ENCODE measurements at places on chromosomes 16 and 17.

DNA sequence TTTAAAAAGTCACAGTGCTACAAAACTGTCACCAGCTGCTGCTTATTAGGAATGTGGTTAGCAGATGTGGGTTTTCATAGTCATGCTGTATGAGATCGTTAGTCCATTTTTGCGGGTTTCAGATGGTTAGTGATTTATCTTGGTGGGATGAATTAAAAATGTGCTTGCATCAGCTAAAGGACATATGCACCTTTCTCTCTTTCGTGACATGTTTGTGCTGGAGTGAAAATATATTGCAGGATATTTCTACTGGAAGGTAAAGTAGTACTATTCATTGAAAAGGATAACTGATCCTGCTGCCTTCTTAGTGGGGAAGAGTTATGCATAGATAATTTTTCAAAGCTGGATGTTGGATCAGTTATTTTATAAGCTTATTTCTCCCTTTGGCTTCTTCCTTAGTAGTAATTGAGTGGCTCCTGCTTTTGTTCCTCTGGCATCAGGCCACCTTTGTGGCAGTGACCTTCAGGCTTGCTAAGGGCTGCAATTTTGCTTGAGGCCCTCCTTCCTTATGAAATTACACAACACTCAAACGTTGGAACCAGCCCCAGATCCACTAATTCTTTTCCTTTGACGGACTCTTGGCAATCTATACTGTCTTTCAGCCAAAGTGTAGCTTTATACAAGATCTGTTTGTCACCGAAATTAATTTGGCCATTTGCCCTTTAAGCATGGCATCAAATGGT lies 7.5 kb upstream of the SNTB2 start:
- peak; percentile 86 for DNase-seq

GRCh38 chr16:73040136-73040535 lies 7.8 kb downstream of the ZFHX3 start:
- no peak for DNase-seq

GRCh38 chr16:69477546-69477945 lies 53.1 kb downstream of the CYB5B start:
- DNase-seq: peak; percentile 88

- DNase-seq: no peak
These were observed 9.2 kb downstream of the HERPUD1 start for GRCh38 chr16:56941092-56941491.

DNA sequence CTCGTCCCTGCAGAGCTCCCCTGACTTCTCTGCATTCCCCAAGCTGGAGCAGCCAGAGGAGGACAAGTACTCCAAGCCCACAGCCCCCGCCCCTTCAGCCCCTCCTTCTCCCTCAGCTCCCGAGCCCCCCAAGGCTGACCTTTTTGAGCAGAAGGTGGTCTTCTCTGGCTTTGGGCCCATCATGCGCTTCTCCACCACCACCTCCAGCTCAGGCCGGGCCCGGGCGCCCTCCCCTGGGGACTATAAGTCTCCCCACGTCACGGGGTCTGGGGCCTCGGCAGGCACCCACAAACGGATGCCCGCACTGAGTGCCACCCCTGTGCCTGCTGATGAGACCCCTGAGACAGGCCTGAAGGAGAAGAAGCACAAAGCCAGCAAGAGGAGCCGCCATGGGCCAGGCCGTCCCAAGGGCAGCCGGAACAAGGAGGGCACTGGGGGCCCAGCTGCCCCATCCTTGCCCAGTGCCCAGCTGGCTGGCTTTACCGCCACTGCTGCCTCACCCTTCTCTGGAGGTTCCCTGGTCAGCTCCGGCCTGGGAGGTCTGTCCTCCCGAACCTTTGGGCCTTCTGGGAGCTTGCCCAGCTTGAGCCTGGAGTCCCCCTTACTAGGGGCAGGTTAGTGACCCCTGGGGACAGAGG lies 11.4 kb downstream of the MLLT6 start:
- no peak for DNase-seq

DNA sequence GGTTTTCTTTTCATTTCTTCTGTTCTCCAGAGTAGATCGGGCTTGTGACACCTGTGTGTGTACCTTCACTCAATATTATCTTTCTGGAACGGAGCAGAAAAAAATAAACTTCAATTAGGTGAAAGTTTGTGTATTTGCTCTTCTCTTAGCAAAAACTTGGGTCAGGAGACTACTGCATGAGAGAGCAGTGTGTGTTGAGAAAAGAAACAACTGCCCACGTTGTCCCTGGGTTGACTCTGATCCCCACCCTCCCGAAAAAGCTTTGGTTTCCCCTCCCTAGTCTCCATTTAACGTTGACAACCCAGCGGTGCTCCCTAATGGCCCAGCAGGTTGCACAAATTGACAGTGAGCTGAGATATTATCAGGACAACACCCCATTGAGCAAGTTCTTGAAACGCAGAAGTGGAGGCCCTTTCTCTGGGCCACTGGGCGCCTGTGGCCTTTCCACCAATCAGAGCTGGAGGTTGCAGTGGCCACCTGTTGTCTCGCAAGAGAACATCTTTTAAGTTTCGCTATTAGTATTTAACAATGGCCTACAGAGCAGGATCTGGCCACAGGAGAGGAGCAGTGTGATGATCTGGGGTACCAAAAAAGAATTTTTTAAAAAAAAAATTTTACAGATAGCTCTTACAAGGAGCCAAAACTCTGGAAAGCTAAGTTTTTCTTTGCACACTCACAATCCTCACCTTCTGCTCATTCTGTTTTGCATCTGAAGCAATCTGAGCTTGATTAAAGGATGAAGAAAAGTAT lies 1.5 kb upstream of the TOX3 start:
- no peak for DNase-seq

DNA sequence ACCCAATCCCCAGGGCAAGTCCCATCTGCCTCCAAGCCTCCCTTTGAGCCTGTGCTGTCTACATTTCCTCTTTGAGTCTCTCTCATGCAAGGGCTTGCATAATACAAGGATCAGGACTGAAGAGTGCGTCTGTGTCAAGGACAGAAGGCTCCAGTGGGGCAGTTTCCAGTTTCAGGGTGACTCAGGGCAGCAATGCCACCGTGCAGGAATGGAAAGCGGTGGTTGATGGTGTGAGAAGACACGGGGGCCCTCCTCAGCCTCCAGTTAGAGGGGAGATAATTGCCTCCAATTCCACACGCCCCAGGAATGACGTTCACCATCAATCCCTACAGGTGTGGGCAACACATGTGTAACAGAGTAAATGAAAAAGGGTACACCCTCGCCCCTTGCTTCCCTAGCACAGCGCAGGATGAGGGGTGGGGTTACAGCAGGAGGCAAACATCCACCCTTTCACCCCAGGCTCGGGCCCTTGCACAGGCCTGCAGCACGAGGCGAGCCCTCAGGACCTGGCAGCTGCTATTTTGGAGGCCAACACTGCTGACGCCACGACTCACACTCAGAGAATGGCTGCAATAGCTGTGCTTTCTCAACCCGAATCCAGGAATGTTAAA lies 24.8 kb upstream of the SLC25A19 start:
- no peak for DNase-seq

DNA sequence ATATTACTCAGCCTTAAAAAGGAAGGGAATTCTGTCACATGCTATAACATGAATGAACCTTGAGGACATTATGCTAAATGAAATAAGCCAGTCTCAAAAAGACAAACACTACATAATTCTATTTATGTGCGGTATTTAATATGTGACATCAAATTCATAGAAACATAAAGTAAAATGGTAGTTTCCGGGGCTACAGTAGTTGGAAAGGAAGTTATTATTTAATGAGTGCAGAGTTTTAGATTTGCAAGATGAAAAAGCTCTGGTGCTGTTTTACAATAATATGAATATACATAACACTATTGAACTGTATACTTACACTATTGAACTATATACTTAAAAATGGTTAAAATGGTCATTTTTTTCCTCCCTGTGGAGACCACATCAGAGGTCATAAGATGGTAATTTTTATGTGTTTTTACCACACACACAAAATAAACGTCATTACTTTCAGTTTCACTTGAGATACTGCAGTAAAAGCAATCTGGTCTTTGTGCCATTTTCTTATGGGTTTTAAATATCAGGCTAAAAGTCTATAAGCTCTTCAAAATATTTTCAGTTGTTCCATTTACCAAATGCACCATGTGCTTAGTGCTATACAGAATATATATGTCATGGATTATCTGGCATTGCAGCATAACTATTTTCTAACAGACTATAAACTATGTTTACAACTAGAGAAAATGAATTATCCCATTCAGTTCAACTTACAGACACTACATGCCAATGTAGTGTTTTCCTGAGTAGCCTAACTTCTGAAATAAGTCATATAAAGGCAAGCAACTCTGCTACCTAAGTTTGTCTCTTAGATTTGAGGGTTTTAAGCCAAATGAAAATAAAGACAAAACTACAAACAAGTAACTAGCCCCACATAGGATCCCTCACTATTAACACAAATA lies 90.9 kb downstream of the SPAG9 start:
- DNase-seq: peak; percentile 86

DNA sequence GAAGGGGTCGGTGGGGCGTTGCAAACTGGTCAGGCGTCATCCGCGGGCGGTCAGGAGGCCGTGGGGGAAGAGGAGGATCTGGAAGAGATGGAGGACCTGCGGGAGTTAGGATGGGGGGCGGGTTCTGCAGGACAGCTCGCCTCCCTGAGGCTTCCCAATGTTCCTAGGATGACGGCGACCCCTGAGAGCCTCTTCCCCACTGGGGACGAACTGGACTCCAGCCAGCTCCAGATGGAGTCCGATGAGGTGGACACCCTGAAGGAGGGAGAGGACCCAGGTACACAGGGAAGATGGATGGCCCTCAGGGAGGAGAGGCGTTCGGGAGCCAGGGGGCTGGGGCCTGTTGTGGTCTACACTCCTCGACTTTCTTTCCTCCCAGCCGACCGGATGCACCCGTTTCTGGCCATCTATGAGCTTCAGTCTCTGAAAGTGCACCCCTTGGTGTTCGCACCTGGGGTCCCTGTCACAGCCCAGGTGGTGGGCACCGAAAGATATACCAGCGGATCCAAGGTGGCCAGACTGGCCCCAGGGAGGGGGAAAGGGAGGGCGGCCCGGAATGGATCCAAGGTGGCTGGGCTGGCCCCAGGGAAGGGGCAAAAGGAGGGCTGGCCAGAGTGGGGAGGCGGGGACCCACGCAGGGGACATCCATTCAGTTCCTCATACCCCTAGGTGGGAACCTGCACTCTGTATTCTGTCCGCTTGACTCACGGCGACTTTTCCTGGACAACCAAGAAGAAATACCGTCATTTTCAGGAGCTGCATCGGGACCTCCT lies 839 bp downstream of the PLD2 start:
- DNase-seq: no peak

GRCh38 chr17:9900784-9901183 lies 4.3 kb downstream of the RCVRN start:
- DNase-seq: peak; percentile 33

- DNase-seq: no peak
These were observed 85.5 kb upstream of the RPL38 start for GRCh38 chr17:74117999-74118421.
